ENCODE measurements at places on chromosomes 2 and 18.

- no peak for DNase-seq
These were observed 921 bp downstream of the RPE start for GRCh38 chr2:210003359-210003758.

GRCh38 chr18:35510076-35510651, 12.4 kb upstream of the INO80C start:
- no peak for DNase-seq

GRCh38 chr2:111951486-111951885, 53.1 kb downstream of the MERTK start:
- DNase-seq: no peak

DNA sequence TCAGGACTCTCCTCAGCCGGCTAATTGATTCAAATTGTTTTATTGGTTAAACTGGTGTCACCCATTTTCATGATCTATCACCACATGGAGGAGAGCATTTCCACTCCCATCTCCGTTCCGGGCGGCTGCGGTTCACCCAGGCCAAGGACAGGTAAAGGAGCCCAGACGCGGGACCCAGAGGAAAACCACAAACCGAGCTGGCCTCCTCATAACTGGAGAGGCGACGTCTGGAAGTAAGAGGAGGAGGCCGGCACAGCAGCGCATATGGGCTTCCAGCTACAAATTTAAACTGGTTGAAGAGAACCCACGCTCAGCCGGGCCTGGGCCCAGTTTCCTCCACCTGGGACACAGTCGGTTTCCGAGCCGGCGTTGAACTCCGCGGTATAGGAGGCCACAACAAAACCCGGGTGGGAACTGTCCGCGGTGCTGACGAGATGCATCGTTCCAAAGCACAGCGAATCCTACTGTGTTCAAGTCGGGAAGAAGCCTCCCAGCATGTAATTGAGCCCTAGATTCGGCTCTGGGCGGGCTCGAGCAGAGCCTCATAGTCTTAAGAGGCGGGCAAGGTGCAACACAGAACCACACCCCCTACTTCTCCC, 3.0 kb upstream of the SKOR2 start:
- DNase-seq: no peak

DNA sequence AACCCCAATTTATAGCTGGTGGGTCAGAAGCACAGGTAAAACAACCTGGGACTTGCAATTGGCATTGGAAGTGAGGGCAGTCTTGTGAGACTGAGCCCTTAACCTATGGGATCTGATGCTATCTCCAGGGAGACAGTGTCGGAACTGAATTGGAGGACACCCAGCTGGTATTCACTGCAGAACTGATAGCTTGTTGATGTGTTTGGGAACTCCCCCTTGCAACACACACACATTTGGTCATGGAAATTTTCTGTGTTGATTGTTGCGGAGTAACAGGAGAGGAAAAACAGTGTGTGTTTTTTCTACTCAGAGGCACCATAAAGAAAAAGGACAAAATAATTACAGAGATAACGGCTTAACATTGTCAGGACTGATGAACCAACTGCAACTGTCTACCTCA, 16.1 kb downstream of the TPGS2 start:
- no peak for DNase-seq

- no peak for DNase-seq
These were observed 205.6 kb downstream of the TMEM182 start for GRCh38 chr2:102967451-102967850.

DNA sequence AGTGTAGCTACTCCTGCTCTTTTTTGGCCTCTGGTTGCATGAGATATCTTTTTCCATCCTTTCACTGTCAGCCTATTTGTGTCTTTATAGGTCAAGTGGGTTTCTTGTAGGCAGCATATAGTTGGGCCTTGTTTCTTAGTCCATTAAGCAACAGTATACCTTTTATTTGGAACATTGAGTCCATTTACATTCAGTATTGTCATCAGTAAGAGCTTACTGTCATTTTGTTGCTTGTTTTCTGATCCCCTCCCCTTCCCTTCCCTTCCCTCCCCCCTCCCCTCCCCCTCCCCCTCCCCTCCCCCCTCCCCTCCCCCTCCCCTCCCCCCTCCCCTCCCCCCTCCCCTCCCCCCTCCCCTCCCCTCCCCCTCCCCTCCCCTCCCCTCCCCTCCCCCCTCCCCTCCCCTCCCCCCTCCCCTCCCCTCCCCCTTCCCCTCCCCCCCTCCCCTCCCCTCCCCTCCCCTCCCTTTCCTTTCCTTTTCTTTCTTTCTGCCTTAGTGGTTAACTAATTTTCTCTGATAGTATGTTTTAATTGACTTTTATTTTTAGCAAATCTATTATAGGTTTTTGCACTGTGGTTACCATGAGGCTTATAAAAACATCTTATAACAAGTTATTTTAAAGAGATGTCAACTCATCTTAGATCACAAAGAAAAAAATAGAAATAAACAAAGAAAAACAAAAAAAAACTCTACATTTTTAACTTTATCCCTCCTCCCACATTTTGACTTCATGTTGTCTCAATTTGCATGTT, 13.2 kb upstream of the DCDC2C start:
- no peak for DNase-seq

DNA sequence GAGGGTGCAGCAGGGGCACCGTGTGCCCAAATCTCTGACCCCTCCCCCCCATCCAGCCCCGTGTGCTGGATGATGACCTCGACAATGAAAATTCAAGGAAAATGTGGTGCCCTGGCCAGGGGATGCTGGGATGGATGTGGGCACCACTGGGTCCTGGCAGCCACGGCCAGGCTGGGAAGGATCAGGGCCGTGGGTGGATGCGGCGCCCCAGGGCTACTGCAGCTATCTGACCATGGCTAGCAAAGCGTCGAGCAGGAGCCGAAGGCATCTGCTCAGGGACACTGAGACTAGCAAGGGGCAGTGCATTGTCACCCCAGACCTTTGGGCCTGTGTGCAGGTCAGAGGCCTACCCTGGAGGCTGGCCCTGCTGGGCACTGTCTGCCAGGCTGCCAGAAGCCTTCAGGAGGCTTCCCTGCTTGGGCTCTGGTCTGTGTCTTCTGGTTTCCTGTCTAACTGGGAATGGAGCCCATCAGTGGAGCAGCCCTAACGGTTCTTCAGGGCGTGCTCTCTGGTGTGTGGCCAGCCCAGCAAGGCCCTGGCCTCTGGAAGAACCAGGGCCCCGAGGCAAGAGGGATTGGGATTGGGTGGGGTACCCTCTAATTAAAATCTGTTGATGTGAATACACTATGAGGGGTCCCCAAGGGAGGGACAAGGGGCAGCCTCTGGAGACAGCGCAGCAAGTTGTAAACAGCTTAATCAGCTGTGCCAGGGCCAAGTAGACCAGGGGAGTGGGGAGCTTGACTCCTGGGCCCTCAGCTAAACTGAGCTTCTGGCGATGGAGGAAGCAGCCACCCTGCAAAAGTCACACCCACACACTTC, 98.0 kb downstream of the STPG4 start:
- DNase-seq: no peak

DNA sequence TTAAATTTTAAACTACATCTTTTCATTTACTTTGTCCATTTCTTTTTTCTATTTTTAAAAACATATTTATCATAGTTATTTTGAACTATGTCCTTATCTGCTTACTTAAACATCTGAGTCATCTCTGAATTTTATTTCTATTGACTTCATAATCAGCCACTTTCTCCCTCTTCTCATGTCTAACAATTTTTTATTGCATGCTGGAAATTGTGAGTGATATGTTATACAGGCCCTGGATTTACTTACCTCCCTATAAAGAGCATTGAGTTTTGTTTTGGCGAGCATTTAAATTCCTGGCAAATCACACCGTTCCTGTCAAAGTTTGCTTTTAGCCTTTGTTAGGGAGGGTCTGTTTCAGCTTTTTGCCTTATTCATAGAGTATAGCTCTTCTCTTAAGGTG, 39.3 kb downstream of the KCNIP3 start:
- no peak for DNase-seq

GRCh38 chr2:146893500-146894041, 951.3 kb upstream of the ACVR2A start:
- DNase-seq: no peak

- no peak for DNase-seq
These were observed 229.7 kb upstream of the SPRED2 start for GRCh38 chr2:65661980-65662653.
